ENCODE measurements at places on chromosomes 2 and 18.

DNA sequence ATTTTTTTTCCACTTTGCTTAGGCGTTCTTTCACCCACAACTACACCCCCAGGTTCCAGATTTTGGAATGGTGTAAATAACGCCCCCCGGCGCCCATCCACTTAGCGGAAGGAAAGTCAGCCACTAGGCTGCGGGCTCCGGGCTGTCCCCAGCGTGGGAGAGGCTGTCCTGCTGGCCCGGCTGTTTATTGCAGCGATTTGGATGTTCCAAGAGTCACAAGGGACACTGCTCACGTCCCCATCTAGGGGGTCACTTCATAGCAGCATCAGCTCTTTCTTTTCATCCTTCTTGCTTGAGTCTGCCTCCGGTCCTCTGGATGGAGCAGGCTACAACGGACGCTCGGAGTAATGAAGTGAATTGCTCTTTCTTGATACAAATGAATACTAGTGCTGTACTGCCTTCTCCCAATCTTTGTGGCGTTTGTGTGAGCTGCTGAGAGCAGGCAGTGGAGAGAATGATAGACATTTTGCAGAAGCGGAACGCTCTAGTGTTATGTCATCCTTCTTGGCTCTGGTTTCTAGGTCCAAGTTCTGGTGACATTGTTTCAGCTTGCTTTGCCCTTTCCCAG is 50.7 kb upstream of the PAIP2B start:
- DNase-seq, result no peak

DNA sequence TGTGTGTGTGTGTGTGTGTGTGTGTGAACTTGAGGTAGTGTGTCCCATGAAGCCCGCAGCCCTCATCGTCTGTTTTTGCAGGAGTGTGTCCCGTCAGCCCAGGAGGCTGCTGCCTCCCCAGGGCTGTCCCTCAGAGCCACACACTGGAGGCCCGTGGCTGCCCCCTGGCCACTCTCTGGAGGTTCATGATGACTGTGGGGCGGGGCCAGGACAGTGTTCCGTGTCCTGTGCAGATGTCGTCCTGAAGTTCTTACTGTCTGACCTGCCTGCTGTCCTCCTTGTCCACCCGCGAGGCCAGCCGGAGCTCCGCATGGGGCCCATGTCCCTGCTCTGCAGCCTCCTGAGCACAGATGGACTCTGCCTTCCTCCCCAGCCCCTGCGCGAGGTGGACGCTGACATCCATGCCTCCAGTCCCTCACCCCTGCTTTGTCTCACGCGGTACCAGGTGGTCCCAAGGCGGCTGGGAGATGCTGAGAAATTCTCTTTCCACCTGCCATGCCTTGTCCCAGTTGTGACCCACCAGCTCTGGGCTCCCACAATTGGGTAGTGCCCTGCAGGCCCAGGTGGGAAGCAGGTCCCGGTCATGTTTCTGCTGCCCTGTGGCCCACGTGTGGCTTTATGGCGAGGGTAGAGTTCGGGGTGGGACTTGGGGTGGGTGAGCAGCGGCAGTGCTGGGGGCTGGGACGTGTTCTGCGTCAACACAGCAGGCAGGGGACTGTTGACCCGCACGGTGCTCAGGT is 92.8 kb downstream of the NFATC1 start:
- no peak for DNase-seq

GRCh38 chr2:129559101-129559500 is 420.4 kb upstream of the RAB6C start:
- DNase-seq, result no peak

DNA sequence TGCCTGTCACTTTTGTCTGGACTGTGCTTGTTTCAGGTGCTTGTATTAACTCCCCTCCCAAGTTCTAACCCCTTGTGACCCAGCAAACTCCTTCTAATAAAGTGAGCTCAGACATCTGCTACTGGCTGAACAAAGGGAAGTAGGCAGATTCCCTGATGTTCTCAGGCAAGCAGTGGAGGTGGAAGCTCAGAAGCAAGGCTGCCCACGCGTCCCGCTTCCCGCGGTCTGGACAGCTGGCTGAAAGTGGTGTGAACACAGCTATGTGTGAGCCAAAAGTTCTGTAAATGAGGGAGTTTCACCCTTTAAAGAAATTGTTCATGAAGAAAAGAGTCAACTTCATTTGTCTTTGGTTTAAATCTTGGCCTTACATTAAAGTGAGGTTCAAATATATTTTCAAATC is 40.0 kb downstream of the NAPG start:
- no peak for DNase-seq

DNA sequence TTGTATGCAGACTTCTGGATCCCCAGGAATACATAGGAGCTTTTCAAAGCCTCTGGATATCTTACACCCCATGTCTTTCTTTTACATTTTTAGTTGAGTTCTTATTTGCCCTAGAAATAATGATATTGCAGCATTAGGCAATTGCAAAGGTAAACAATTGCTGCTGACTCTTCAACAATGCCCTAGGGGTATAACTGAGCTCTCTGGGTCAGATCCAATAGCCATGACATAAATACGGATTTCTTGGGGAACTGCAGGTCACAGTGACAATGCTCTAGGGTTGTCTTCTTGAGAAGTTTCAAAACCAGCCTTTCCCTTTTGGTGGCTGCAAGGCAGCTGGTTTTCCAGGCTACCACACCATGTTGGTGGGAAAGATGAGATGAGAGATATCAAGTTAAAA is 16.5 kb upstream of the OR6B3 start:
- no peak for DNase-seq

GRCh38 chr2:236241181-236242056 is 22.8 kb downstream of the ASB18 start:
- no peak for DNase-seq

- DNase-seq, result no peak
Observed at GRCh38 chr2:146850746-146851145, 994.1 kb upstream of the ACVR2A start.

Measured in stimulated activated CD4-positive, alpha-beta T cell treated with anti-CD3 and anti-CD28 coated beads, Interleukin-1b, Interleukin-23, amount 100 ng/mL, for 4 hours (primary cell).